Stimulated activated CD8-positive, alpha-beta memory T cell treated with anti-CD3 and anti-CD28 coated beads, Interleukin-15, amount 100 ng/mL, for 24 hours (primary cell): ENCODE measurements at places on chromosomes 1 and 21.

DNA sequence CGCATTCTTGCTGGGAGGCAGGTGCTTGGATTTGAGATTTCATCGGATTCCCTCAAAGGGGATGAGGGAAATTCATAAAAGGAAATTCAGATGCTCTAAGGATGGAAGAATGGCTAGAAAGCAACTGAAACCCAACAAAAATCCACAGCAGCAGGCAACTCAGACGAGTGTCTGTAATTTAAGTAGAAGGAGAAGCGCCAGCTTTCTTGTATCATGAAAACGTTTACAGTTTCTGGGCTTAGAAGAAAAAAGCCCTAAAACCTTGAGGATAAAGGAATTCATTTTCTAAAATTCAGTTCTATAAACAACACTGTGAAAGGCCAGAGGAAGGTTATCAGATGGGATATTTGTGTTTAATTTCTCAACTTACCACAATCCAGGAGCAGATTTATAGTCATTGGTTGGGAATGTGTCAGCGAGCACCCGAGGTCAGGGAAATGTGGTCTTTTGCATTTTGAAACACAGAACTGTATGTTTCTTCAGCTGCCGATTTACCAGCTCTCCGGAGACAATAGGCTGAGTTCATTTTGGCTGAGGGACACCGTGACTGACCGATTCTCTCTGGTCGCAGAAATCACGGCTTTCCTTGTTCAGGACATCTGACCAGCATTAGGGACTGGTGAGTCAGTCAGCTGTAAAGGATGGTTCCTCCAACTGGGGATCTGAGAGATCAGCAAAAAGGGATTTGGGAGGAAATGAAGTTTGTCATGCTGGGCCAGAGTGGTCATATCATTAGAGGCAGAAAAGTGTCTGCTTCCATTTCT is 111.6 kb upstream of the ERRFI1 start:
- DNase-seq, result no peak

- no peak for DNase-seq
Measured at GRCh38 chr1:110916669-110917306, 43.8 kb downstream of the CD53 start.

- no peak for DNase-seq
Measured at GRCh38 chr21:24367936-24368335, 1239.3 kb downstream of the MRPL39 start.

DNA sequence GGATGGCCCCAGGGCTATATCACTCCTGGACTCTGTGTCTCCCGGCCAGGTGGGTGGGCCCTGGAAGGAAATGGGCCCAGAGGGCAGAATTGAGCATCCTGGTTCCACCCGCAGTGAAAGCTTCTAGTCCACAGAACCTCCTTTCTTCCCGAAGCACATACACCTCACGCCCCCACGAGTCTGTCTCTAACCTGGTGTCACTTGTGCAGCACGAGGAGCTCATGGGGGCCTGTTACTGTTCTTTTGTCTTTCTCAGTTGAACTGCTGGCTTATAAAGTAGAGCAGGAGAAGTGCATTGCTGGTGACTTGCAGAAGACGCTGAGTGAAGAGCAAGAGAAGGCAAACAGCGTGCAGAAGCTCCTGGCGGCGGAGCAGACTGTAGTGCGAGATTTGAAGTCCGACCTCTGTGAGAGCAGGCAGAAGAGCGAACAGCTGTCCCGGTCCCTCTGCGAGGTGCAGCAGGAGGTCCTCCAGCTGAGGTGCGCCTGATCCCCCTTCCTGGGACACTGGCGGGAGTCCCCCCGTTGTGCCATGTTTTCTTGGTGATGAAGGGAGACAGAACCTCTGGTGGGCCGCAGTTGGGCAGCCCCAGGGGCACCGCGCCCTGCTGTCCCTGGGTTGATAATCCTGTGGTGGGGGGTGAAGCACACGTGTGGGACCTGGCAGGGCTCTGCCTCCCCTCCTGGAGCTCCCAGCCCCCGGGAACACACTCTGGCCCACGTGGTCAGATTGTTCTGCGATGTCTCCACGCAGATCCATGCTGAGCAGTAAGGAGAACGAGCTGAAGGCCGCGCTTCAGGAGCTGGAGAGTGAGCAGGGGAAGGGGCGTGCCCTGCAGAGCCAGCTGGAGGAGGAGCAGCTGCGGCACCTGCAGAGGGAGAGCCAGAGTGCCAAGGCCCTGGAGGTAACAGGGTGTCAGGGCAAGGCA is 28.7 kb upstream of the DIP2A start:
- DNase-seq, result no peak

DNA sequence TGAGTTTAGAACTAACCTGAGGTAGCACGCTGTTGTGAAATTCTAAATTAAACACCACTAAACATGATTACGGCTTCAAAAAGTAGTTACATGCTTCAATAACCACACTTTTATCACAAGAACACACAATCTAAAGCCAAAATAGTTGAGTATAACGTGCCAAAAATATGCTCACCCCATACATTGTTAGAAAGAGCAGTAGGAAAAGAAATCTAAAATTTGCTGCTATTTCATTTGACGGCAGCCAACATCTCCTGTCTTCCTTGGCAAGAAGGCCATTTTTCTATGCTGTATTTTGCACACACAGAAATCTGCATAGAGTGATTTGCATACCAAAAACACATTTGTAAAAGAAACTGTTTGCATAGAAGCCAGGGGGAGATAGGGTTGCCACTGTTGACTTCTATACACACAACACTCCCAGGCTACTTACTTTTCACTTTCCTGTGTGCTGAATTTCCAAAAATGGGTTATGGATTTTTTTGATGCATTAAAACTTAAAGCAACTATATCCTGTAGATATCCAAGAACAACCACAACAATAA is 42.9 kb upstream of the DMRTB1 start:
- DNase-seq, result no peak

GRCh38 chr1:97414682-97415312 is 506.0 kb downstream of the DPYD start:
- no peak for DNase-seq
